Activated CD8-positive, alpha-beta memory T cell treated with anti-CD3 and anti-CD28 coated beads for 1 hour (primary cell): ENCODE measurements at places on chromosomes 3 and 15.

GRCh38 chr3:13670292-13670691 lies 121.4 kb downstream of the FBLN2 start:
- no peak for DNase-seq

DNA sequence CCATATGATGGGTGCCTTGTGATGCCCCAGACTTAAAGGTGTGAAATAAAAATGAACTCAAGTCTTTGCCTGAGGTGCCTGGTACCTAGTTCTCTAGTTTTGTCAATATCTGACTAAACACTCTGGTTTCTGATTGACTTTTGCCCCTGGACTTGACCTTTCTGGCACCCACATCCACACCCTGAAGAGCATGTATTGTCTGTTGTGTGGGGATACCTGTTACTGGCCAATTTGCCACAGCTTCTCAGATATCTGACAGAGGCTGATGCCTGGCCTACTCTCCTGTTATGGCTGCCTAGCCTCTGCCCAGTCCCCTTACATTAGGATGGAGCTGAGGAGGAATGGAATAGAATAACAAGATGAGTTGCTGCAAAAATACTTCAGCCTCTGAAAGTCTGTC lies 3.6 kb downstream of the ZBTB38 start:
- no peak for DNase-seq

DNA sequence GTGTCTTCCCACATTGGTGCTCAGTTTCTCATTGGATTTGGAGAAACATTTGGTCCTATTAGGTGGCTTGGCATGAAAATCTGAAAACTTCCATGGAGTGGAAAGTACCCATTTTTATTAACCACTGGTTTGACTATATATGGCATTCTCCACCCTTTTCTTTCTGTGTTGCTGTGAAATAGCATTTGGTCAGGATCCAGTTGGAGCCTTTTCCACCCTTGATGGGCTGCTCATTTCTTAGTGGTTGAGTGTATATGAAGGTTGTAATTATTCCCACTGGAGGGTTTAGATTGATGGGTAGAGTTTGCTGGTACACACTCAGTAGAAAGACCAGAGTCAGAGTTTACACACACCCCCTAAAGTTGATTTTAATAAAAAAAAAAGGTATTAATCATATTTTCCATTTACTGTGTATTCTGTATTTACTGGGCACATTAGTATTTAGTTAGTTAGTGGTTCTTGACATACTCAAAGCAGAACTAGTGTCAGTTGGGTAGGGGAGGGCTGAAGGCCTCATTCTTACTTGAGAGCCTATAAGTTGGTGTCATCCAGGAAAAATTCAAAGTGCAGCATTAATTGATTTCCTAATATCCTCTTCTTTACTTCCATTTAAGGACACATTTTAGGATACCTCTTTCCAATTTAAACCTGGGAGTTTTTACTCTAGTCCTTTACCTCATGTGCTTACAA lies 69.5 kb downstream of the FLNB start:
- no peak for DNase-seq

GRCh38 chr3:73474619-73475018 lies 150.1 kb downstream of the PDZRN3 start:
- no peak for DNase-seq

- DNase-seq, result no peak
Measured at GRCh38 chr3:44437800-44438199, 39.7 kb downstream of the ZNF445 start.

- DNase-seq, result no peak
Measured at GRCh38 chr3:136957751-136958288, at the start of gene IL20RB. Gene IL20RB, plus strand, starts transcription at chr3:136957983. Its CDS starts 131 bp downstream, at chr3:136958114.

DNA sequence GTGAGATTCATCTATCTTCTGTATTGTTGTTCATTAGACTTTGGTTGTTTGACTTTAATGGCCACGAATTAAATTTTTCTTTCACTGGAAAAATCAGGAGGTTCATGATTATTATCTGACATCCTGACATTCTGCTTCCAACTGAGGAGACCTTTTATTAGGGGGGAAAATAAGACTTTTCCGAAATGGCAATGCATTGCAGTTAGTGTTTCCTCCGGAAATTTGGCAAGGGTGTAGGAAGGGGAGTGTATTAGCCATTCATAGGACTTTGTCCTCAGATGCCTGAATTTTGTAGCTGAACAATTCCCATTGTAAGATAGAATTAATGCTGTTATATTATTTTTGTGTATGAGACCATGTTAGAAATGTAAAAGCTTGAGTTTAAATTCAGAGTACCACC lies 450.6 kb upstream of the TGFBR2 start:
- no peak for DNase-seq

DNA sequence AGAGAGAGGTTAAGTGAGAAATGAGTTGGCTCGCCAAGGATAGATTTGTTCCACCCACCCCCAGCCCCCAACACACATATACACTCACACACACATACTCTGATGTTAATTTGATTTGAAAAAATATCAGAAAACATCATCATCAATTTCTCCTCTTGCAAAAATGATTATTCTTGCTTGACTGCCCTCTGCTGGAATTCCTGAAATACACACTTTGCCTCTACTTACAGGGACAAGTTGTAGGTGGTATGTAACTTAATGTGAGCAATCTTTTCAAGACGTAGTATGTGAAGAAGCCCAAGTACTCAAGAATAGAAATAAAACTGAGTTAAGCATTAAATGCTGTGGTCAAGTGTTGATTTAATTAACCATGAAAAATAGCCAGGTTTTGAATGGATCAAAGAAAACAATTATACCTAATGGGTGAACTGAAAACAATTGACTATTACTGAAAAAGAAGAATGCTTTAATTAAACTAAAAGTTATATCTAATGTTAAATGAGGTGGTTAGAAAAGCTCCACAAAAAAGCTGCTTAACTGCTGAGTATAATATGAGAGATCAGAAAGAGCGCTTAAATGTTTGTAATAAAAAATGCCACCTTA lies 46.6 kb upstream of the MDFIC2 start:
- no peak for DNase-seq

DNA sequence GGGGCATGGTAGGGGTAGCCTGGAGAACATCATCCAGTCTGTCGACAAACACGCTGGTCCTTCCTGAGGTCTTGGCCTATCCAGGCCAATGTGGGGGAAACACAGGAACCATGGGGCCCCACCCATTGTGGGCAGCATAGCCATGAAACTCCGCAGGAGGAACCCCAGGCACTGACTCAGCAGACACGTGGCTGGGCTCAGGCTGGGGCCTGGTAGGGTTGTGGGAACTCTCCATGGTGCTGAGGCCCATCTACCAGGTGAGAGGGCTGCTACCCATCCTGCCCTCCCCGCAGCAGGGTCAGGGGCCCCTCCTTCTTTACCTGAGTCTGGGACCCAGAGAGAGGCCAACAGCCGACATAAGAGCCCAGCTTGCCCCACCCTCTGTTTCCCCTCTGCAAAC lies 22.6 kb upstream of the CACNA2D2 start:
- DNase-seq, result no peak

DNA sequence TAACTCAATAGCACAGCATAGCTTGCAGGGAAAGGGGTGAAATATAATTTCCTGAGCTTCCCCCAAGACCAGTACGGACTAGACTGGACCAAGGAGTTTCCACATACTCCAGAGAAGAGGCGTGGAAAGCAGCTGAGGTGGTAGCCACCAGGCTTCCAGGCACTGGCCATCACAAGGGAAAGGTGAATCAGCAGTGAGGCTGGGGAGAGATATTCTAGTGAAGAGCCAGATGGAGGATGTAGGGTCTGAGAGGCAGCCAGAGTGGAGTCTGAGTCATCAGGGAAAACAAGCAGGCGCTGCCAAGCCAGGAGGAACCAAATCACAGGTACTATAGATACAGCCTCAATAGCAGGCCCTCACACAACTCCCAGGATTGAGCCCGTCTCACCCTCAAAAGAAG lies 9.6 kb upstream of the RASA2 start:
- no peak for DNase-seq

DNA sequence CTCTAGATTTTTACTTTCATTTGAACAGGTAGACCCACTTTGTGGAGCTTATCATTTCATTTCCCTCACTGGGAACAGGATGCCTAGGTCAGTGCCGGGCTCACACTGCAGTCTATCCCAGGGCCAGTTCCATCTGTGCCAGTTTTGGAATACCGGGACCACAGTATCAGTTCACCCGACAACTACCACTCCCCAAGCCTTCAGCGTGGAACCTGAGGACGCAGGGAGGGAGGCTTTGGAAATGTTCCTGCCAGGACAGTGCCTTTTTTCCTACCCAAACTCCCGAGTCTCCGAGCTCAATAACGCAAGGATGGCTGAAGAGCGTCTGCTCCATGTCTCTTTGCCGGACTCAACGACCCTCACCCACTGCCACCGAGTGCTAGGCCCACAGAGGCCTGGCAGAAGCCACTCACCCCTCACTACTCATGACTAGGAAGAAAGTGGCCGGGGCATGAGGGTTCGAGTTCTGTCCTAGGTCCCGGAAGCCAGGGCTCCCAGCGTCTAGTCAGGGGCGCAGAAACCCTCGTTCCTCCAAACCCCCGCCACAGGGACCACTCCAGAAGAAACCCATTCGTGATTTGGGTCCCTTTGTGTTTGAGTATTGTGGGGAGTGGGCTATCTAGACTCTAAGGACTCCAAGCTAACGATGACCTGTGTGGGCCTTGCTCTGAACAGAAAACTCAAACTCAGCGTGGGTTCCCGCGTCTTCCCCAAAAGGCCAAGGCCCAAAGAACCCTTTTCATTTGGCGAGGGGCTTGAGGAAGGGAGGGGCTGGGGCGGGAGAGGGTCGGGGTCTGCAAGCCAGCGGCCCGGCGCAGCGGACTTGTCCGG lies 11.4 kb downstream of the ZIC1 start:
- DNase-seq, result no peak

DNA sequence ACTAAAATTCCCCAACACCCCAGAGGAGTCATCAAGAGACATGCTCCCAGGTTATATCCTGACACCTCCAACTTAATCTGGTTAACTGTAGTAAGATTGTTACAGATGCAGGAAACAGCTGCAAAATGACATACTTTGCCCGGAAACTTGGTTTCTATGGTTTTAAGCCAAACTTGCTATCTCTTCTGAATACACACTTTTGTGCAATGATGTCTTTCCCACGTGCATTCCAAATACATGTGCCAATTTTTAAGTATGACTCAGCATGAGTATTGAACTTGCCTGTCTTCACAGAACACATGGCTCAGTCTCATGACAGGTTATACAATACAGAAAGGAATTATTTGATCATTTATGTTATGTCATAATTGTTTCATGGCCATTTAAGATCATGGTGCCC lies 207.0 kb upstream of the DCBLD2 start:
- DNase-seq, result no peak
